Mesenteric fat pad (tissue), 1 donor: ENCODE measurements at places on chromosomes 3 and 15. TPM values are rescaled to one million over a fixed set of nuclear protein-coding genes. Genes with fewer than 3 reads are reported as not detected.

Gene DHFR2
- total RNA-seq = 4.6 TPM

Gene CHRNB4
- not detected for total RNA-seq

Gene CPEB1
- 2.5 TPM for total RNA-seq

Gene AGBL1
- not detected for total RNA-seq

Gene C3orf49
- not detected for total RNA-seq

Gene RETNLB
- total RNA-seq = not detected

Gene MEX3B
- total RNA-seq = 1.0 TPM

Gene SLC28A2
- not detected for total RNA-seq

Gene CLRN1
- total RNA-seq = not detected

Gene CPNE9
- total RNA-seq = not detected

Gene IL12A
- 0.29 TPM for total RNA-seq

Gene RTP1
- total RNA-seq = not detected

Gene SPATA12
- not detected for total RNA-seq

Gene GP9
- not detected for total RNA-seq

Gene NAA80
- total RNA-seq = 10.2 TPM

Gene MOBP
- not detected for total RNA-seq

Gene DOCK3
- total RNA-seq = 0.51 TPM

Gene TJP1
- 89.6 TPM for total RNA-seq

Gene TM6SF1
- total RNA-seq = 12.4 TPM

Gene ARPIN
- 17.7 TPM for total RNA-seq

Gene ZIC1
- total RNA-seq = not detected

Gene LEKR1
- total RNA-seq = 1.2 TPM

Gene COPB2
- total RNA-seq = 111 TPM

Gene ITIH1
- total RNA-seq = not detected

Gene PRR20G
- not detected for total RNA-seq

Gene ADGRG7
- not detected for total RNA-seq

Gene BNC1
- 0.42 TPM for total RNA-seq

Gene ARNT2
- 1.8 TPM for total RNA-seq

Gene CELSR3
- 0.64 TPM for total RNA-seq

Gene ACOX2
- 18.8 TPM for total RNA-seq

Gene CD96
- total RNA-seq = 6.9 TPM

Gene DAPK2
- total RNA-seq = 18.1 TPM

Gene GOLGA8J
- not detected for total RNA-seq
